Uterus (tissue), 4 donors: ENCODE measurements at places on chromosomes 11 and 22.

DNA sequence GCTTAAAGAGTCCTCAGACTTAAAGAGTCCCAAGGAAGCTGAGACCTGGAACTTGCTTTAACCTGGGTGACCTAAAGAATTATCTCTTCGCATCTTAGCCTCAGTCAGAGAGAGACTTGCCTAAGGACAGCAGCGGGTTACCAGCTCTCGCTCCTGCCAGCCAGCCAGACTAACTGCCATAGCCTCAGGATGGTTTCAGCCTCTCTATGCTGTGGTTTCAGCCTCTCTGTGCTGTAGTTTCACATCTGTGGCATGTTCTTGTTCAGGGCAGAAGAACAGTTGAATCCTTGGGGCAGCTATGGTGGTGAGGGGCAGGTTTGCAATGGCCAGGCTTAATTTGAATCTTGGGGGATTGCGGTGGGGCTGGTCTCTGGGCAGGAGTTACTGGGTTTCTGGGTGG lies 2.3 kb downstream of the FRMD8 start:
- no peaks in the 10 kb centered on the region for H3K36me3 ChIP-seq
- no peaks in the 10 kb centered on the region for H3K27me3 ChIP-seq
- DNase-seq = no peak
- peak overlapping the region; percentile 4 for H3K27ac ChIP-seq
- H3K4me3 ChIP-seq = no peak overlapping the region
- H3K4me1 ChIP-seq = peaks cover 6% of the 10 kb centered on the region

DNA sequence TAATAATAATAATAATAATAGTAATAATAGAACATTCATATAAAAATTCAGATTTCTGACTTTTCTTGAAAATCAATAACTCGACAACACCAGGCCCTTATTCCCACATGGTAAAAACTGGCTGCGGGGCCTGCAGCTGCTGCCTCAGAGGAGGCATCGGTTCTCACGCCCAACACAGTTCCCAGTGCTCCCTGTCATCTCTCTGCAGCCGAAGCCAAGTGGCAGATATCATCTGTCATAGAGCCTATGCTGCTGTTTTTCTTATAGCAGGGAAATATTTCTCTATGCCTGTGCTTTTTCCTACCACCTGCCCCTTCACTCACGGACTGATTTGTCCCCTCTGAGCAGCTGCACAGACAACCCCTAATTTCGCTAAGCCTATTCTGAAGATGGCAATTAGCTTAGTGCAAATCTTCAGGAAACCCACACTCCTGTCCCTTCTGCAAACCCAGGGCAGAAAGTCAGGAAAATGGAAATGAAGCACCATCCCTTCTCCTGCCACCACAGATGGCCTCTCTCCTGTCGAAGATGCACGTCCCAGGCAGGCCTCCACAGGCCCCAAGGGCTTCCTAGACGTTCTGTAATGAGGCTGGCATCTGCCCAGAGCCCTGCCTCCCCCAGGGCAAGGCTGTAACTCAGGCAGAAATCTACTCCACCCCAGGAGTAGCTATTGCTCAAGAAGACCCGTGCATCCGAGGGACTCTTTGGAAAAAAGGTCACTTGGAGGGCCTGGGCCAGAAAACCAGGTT lies 66.7 kb downstream of the SYN3 start:
- no peaks in the 10 kb centered on the region for H3K36me3 ChIP-seq
- no peak overlapping the region for H3K27ac ChIP-seq
- H3K27me3 ChIP-seq = no peaks in the 10 kb centered on the region

GRCh38 chr22:48899523-48900326 lies 927.9 kb downstream of the BRD1 start:
- no peaks in the 10 kb centered on the region for H3K36me3 ChIP-seq
- H3K4me3 ChIP-seq = no peak overlapping the region
- H3K4me1 ChIP-seq = no peaks in the 10 kb centered on the region
- no peak for DNase-seq

DNA sequence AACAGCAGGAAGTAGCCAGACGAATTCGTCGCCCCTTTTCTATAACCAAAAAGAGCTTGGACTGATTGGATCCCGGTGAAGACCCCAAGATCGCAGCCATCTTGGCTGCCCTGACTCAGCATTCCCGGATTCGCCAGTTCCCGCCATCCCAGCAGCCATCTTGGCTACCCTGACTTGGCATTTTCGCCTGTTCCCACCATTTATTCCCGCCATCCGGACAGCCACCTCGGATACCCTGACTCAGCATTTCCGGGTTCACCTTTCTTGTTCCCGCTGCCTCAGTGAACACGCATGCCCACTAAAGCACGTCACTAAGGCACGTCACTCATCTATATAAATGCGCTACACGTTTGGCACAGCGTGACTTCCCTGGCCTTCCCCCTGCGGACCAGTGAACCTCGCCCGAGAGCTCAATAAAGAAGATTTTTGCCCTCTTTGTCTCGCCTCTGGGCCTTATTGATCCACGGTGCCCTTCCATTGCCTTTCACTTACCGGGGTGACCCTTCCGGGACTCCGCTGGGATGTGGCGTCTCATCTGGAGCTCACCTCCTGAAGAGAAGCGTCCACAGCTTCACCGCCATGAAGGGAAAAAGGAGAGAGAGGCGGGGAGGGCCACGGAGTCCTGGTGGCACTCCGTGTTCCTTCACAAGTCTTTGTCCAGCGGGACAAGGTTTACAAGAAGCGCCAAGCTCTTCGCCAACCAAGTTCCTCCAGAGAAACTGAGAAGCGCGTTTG lies 4.0 kb upstream of the OR56A3 start:
- H3K27me3 ChIP-seq = no peaks in the 10 kb centered on the region
- H3K4me3 ChIP-seq = no peak overlapping the region
- H3K36me3 ChIP-seq = no peaks in the 10 kb centered on the region
- H3K27ac ChIP-seq = no peak overlapping the region
- no peak for DNase-seq
- no peaks in the 10 kb centered on the region for H3K4me1 ChIP-seq

DNA sequence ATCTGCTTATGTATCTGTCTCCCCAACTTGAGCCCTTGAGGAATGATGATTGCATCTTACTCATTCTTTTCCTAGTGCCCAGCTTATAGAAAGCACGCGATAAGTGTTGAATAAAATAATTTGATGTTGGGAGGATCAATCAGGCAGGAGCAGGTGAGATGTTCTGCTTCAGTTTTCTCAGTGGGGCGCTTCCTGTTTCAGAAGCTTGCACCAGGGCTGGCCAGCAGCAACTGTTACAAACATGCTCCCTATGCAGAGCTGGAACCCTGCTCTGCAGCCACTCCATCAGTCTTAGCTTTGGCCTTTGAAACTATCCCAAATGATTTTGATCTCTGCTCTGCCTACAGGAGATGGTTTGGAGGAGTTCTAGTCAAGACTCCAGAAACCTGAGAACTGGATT lies 3.9 kb downstream of the ENDOD1 start:
- peaks cover 4% of the 10 kb centered on the region for H3K4me1 ChIP-seq
- no peak overlapping the region for H3K4me3 ChIP-seq
- H3K27me3 ChIP-seq = no peaks in the 10 kb centered on the region
- no peaks in the 10 kb centered on the region for H3K36me3 ChIP-seq
- DNase-seq = no peak
- no peak overlapping the region for H3K27ac ChIP-seq

DNA sequence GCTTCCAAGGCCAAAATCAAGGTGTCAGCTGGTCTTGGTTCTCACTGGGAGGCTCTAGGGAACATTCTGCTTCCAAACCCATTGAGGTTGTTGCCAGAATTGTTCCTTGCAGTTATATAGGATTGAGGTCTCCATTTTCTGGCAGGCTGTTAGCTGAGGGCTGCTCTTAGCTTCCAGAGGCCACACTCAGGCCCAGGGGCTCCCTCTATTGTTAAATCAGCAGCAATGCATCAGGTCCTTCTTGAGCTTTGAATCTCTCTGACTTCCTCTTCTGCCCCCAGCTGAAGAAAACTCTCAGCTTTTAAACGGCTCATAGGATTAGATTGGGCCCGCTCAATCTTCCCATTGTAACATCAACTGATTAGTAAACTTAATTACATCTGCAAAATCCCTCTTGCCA lies 39.3 kb upstream of the BSX start:
- peaks cover 3% of the 10 kb centered on the region for H3K27me3 ChIP-seq
- H3K27ac ChIP-seq = no peak overlapping the region
- no peaks in the 10 kb centered on the region for H3K36me3 ChIP-seq
- DNase-seq = no peak

DNA sequence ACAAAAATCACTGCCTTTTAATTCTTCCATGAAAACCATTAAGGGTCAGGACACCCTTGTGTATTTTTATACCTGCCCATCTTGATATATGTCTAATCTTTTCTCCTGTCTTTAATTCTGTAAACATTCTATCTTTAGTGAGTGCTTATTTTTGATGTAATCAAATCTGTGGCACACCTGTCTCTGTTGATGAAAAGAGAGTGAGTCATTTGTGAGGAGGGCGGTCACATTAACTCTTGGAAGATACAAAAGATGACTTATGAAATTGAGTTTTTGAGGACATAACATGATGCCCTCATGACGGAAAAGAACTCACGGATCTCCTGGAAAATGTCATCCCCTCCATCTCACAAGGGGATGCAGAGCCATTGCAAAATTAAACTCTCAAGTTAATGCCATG lies 206.5 kb upstream of the PGR start:
- DNase-seq = no peak
- H3K27me3 ChIP-seq = no peaks in the 10 kb centered on the region
- H3K4me3 ChIP-seq = no peak overlapping the region
- no peaks in the 10 kb centered on the region for H3K36me3 ChIP-seq
- H3K4me1 ChIP-seq = no peaks in the 10 kb centered on the region
- peak overlapping the region; percentile 59 for H3K27ac ChIP-seq
